Heart left ventricle (tissue), 16 donors: ENCODE measurements at places on chromosomes 2 and 18. TPM values are rescaled to one million over a fixed set of nuclear protein-coding genes. Genes with fewer than 3 reads are reported as not detected.

DNA sequence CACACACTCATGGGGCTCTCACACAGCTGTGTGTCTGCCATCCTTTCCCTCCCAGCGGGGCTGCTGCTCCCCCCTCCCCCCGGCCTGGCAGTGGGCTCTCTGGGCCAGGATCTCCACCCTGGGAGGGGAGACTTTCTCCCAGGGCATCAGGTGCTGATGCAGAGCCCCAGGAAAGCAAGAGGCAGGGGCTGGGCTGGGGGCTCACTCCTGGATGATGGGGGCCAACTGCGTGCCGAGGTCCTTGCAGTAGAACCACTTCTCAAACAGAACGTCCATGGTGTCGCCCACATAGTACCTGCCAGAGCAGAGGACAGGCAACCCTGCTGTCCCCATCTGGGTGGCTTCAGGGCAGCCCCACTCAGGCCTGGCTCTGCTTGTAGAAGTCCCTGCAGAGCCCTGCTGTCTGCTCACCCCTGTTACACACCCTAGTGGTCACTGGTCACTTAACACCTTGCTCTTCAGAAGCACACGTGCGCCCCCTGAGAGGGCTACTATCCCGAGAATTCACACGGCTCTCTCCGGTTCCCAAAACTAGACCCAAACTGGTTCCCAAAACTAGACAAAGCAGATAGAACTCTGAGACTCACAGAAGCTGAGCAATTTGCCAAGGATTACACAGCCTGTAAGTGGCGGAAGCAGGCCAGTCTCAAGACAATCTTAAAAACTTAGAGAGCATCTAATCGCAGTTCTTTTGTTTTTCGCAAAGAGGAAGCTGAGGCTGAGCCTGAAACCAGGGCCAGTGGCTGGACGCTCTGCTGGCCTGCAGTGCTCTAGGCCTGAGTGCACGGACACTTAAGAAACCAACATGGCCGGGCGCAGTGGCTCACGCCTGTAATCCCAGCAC, 6.6 kb upstream of the OXER1 start:
- DNase-seq = no peak

DNA sequence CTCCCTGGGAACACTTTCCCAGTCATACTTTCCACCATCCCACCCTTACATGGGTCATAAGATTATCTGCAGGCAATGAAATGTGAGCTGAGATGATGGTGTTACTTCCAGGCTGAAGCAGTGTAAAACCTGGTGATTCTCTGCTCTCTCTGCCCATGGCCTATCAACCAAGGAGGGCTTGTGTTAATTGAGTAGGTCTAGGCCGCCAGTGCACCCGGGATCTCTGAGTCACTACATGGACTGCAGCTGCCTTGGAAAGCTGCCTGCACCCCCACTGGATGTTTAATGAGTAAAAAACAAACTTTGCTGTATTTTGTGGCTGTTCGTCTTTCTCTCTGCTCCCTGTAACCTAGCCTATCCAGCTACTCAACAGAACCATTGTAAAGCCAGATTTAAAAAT, 451.7 kb upstream of the SMIM21 start:
- no peak for DNase-seq

- DNase-seq = no peak
These were observed 20.5 kb downstream of the NEDD4L start for GRCh38 chr18:58064406-58064998.

DNA sequence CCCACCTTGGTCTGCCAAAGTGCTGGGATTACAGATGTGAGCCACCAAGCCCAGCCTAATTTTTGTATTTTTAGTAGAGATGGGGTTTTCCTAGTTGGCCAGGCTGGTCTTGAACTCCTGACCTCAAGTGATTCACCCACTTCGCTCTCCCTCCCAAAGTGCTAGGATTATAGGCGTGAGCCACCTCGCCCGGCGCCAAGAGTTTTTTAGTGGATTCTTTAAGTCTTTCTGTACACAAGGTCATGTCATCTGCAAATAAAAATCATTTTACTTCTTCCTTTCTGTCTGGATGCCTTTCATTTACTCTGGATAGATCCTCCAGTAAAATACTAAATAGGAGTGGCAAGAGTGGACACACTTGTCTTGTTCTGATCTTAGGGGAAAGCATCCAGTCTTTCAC, 61.7 kb downstream of the KCMF1 start:
- no peak for DNase-seq

ACTG2 gene
- 4.4 TPM for polyA plus RNA-seq

DNA sequence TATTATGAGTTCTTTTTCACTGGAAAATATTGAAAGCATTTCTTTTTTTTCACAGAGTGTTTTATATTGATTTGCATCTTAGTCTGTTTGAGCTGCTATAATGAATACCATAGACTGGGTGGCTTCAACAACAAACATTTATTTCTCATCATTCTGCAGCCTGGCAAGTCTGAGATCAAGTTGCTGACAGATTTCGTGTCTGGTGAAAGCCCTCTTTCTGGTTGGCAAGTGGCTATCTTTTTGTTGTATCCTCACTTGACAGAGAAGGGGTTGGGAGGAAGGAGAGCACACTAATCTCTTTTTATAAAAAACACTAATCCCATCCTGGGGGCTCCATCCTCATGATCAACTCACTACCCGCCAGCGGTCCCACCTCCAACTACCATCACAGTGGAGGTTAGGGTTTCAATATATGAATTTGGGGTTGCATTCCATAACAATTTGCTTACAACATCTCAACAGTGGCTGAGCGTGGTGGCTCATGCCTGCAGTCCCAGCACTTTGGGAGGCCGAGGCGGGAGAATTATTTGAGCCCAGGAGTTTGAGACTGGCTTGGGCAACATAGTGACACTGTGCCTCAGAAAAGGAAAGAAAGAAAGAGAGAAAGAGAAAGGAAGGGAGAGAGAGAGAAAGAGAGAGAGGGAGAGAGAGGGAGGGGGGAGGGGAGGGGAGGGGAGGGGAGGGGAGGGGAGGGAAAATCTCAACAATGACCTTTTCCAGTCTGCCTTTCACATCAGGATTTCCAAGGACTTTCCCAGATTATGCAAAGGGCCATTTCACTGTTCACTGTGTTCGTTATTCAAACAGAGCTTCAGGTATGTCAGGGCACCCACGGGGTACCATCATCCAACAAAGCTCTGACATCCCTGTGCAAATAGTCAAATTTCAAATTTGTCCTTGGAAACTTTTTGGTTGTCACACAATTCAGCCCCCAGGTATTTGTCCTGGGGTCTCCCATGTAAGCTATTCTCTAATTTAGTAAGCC, 111.1 kb downstream of the AP1S3 start:
- DNase-seq = no peak

- DNase-seq = no peak
These were observed 288.2 kb downstream of the IKZF2 start for GRCh38 chr2:212863185-212863588.

INHA gene
- 12.0 TPM for polyA plus RNA-seq

GRCh38 chr2:15092691-15093090, 460.2 kb downstream of the LRATD1 start:
- no peak for DNase-seq

DNA sequence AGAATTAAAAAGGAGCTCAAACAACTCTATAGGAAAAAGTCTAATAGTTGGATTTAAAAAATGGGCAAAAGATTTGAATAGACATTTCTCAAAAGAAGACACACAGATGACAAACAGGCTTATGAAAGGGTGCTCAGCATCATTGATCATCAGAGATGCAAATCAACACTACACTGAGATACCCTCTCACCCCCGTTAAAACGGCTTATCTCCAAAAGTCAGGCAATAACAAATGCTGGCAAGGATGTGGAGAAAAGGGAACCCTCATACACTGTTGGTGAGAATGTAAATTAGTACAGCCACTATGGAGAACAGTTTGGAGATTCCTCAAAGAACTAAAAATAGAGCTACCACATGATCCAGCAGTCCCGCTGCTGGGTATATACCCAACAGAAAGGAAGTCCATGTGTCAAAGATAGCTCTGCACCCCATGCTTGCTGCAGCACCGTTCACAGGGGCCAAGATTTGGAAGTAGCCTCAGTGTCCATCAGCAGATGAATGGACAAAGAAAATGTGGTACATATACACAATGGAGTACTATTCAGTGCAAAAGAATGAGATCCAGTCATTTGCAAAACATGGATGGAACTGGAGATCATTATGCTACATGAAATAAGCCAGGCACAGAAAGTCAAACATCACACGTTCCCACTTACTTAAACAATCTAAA, 46.7 kb upstream of the B3GNT7 start:
- DNase-seq = no peak

DNA sequence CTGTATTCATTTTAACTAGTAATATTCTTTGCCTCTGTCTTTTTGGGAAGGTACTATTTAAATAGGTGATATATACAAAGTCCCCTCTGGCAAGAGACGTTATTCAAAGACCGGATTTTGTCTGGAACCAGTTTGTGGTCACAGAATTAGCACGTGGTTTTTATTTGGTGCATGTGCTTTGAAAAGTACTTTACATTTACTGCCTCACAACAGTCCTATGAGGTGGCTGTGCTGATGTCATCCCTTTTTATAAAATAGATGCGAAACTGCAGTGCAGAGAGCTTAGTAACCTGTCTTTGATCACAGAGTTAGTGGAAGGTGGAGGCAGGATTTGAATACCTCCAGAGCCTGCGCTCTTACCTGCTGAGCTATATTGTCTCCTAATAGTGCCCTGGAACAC, 4.0 kb downstream of the LPIN1 start:
- DNase-seq = no peak

GALNT3 gene
- 0.19 TPM for polyA plus RNA-seq

GRCh38 chr2:121242175-121242875, 42.7 kb downstream of the TFCP2L1 start:
- no peak for DNase-seq

- no peak for DNase-seq
These were observed 46.8 kb upstream of the ANKRD62 start for GRCh38 chr18:12046751-12047335.

DES gene
- 19,385 TPM for polyA plus RNA-seq

GRCh38 chr2:240648650-240649275, 23.5 kb downstream of the GPR35 start:
- no peak for DNase-seq

DNA sequence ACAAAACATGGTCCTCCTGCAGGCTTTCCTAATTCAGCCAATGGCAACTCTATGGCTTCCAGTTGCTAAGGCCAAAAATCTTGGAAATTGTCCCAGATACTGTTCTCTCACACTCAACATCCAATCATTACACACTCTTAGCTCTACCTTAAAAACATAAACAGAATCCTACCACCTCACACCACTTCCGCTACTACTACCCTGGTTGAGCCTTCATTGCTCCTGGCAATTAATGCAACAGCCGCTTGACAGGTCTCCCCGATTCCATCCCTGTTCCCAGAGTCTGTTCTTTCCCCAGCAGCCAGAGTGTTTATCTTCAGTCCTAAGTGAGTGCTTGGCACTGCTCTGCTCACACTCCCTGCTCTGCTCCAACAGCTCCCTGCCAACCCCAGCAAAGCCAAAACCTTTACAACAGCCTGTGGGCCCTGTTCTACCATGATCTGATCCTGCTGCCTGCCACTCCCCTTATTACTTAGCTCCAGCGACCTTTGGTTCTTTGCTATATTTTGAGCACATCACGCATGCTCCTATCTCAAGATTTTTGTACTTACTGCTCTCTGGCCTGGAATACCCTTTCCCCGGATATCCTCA, 67.5 kb upstream of the AMMECR1L start:
- peak; percentile 59 for DNase-seq

GRCh38 chr2:236776695-236777251, 207.1 kb downstream of the ACKR3 start:
- no peak for DNase-seq

GRCh38 chr18:22489704-22490103, 72.0 kb upstream of the CTAGE1 start:
- no peak for DNase-seq

- DNase-seq = no peak
These were observed 1144.6 kb upstream of the CDH2 start for GRCh38 chr18:29321561-29321960.

GRCh38 chr2:120472891-120473309, 127.0 kb downstream of the INHBB start:
- DNase-seq = no peak

- no peak for DNase-seq
These were observed 231.8 kb downstream of the KCNE4 start for GRCh38 chr2:223283771-223284170.

GRCh38 chr2:135709992-135710391, 31.7 kb upstream of the UBXN4 start:
- DNase-seq = peak; percentile 54

LDLRAD4 gene
- polyA plus RNA-seq = 10.4 TPM

DNA sequence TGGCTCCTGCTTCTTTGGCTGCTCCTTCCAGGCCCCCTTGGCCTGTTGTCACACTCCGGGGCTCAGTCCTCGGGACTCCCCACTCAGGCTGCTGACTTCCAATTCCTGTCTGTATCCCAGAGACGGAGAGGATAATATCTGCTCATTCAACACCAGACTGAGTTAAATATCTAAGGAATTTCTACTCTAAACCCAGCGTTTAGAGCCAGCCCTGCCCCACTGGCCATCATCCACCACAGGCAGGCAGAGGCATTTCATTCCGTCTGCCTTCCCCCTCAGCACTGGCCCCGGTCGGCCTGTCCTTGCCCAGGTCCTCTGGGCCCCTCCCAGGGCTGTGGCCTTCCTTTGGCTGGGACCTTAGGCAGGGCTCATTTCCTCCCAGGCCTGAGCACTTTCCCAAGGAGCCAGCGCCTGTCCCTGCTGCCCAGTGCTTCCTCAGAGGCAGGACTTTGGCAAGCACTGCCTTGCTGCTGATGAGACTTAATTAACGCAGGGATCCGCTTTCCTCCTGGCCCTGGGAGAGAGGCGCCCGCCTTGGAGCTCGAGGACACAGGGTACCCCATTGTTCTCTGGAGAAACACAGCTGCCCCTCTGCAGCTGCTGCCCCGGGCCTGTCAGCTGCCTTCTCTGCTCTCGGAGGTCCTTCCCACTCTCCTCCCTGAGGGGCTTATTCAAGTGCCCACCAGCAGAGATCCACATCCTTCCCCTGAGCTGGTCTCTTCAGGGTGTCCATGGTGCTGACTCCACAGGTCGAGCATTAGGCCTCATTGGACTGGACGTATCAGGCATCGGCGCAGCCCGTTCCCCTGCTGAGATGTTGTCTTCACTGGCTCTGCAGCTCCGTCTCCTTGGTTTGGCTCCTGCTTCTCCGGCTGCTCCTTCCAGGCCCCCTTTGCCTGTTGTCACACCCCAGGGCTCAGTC, 42.8 kb downstream of the ATOH8 start:
- DNase-seq = peak; percentile 67
